Coronary artery (tissue), 2 donors: ENCODE measurements at places on chromosomes 3 and 15.

DNA sequence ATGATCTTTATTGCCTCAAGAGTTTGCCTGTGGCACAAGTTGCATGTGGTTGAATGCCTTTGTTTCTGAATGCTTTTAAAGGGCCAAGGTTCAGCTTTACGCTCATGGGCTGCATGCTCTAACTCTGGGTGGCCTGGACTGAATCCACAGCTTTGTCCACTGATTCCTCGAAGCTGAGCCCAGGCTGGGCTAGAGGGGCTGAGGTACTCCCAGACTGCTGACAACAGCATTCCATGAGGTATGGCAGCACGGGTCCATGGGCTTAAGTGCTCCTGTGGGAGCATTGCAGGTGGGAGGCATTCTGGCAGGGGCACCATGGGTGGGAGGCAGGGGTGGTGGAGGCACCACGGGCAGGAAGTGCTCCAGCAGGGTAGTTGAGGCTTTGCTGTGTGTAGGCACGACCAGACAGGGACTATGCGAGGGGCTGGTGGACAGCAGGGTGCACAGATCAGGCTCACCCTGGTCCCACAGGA, 61.6 kb downstream of the GLCE start:
- no peak for DNase-seq

- no peak for DNase-seq
These were observed 45.9 kb downstream of the NIPA2 start for GRCh38 chr15:22884344-22884743.

- DNase-seq = no peak
These were observed 28.7 kb downstream of the SPPL2A start for GRCh38 chr15:50736823-50737222.

GRCh38 chr3:109188741-109189140, 52.2 kb downstream of the C3orf85 start:
- DNase-seq = no peak

GRCh38 chr3:177835008-177835407, 637.7 kb upstream of the TBL1XR1 start:
- no peak for DNase-seq

- no peak for DNase-seq
These were observed 270.4 kb downstream of the ZBBX start for GRCh38 chr3:167109746-167110145.

- no peak for DNase-seq
These were observed 134.1 kb upstream of the COL8A1 start for GRCh38 chr3:99504258-99504657.

DNA sequence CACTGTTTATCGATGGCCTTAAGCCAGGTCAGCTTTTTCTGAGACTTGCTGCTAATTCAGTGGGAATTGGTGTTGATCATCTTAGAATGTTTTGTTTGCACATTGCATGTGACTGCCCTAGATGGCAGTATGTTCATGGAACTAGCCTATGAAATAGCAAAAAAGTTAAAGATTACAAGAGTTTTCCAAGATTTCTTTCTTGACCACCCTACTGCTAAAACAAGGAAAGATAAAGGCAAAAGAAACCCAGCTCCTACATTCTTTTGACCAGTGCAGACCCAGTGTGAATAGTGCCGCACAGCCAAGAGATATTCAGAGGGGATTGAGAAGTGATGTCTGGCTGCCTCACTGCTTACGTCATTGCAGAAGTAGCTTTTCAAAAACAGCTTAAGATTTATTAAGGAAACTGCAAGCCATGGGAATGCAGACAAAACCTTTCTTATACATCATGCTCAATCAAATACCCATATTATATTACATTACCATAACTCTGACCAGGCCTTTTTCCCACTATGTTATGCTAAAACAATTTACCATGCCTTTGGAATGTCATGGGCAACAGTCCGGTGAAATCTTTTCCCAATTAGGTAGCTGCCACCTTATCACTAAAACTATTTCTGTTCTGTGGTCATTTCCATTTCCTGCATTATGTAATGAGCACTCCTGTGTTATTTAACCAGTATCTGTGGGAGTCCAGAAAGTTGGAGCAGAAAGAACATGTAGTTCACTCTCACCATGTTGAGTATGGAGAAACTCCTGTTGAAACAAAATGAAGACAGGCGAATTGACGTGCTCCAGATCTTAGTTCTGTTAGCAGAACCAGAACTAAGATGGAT, 6.0 kb downstream of the PHLDB2 start:
- no peak for DNase-seq

DNA sequence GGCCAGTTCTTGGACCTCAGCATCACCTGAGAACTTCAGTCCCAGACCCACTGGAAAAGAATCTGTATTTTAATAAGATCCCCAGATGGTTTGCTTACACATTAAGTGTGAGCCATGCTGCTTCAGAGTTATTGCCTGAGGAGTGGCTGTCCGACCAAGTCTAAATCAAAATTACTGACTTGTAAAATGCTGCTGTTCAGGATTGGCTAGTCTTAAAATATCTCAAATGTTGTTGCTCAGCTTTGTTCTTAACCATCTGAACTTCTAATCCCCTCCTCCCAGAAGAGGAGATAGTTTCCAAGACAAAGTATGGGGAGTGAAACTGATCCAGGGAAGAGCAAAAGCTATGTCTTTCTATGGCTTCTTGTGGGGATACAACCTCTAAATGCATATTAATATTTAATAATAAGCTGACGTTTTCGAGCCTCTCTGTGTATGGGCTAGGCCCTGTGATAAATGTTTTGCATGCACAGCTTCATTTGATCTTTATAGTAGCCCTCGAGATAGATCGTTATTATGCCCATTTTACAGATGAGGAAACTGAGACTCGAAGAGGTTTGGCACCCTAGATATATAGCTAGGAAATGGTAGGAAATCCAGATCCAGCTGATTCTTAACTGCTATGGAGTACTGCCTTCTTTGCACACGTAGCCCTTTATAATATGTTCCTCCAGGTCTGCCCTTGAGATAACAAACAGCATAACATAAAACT, 52.2 kb downstream of the DNASE1L3 start:
- no peak for DNase-seq

GRCh38 chr3:128468791-128469527, 2.3 kb upstream of the DNAJB8 start:
- no peak for DNase-seq

DNA sequence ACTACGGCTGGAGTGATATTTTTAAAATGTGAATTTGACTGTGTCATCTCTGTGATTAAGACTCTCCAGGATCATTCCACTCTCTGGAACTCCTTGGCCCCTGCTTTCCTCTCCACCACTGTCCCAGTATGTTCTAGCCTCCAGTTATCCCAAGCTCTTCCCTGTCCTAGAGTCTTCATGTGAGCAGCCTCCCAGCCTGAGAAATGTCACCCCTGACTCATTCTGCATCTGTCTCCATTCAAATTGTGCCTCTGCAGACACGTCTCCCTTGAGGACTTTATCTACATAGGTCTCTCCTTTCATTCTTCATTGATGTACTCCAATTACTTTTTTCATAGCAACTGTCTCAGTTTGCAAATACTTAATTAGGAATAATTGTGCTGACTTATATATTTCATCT, 317.7 kb upstream of the ADAMTS9 start:
- no peak for DNase-seq

- DNase-seq = no peak
These were observed 8.4 kb upstream of the KLF15 start for GRCh38 chr3:126365351-126366277.

DNA sequence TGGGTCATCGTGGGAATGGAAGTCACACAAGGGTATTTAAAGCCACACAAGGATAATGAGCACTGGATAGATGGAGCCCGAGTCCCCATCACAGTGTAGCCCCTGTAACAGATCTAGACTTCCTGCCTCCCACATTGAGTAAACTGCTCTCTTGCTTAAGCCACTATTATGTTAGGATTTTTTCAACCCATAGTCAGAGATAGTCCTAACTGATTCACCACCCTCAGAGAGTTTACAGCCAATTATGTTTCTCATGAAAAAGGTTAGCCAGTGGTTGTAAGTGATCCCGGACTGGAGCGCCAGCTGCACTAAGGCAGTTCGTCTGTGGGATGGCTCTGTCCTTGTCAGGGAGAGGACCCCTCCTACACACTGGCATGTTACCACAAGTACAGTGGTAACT, 77.0 kb downstream of the KLF13 start:
- no peak for DNase-seq

GRCh38 chr3:172448661-172449465, 607 bp upstream of the GHSR start:
- DNase-seq = no peak

- DNase-seq = no peak
These were observed 51.7 kb upstream of the SMAD3 start for GRCh38 chr15:67013696-67014095.

- DNase-seq = peak; percentile 73
These were observed 71.0 kb downstream of the ATP10A start for GRCh38 chr15:25792128-25792527.

DNA sequence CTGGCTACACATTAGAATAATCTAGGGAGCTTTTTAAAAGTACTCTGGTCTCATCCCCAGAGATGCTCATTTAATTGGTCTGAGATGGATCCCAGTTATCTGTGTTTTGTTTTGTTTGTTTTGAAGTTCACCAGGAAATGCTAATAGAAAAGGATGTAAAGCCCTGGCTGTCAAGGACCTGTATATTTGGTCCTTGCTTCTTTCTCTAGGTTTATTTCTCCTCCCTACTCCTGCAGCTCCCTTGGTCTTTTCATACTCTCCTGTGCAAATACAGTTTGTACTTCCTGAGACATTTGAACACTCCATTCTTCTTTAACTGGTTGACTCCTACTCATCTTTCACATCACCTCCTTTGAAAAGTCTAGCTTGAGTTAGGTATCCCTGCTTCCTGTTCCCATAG, 3.3 kb downstream of the PIK3CA start:
- no peak for DNase-seq

- DNase-seq = peak; percentile 64
These were observed 3.3 kb upstream of the ISLR start for GRCh38 chr15:74170071-74170844.

DNA sequence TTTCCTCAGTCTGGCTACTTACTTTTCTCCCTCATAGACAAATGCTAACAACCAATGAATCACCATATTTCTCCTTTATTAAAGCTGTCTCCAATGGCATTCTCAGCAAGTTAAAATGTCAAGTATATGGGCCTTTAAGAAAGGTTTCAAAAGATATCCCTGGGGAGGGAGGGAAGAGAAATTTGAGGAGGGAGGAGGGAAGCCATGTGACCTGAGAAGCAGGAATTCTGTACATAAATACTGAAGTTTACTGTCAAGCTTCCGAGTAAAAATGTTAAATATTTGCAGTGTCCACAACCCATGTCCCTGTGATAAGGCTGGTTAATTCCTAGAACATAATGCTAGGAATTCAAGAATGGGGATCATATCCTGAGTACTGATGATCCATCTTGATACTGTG, 175.9 kb downstream of the CNTN4 start:
- no peak for DNase-seq

DNA sequence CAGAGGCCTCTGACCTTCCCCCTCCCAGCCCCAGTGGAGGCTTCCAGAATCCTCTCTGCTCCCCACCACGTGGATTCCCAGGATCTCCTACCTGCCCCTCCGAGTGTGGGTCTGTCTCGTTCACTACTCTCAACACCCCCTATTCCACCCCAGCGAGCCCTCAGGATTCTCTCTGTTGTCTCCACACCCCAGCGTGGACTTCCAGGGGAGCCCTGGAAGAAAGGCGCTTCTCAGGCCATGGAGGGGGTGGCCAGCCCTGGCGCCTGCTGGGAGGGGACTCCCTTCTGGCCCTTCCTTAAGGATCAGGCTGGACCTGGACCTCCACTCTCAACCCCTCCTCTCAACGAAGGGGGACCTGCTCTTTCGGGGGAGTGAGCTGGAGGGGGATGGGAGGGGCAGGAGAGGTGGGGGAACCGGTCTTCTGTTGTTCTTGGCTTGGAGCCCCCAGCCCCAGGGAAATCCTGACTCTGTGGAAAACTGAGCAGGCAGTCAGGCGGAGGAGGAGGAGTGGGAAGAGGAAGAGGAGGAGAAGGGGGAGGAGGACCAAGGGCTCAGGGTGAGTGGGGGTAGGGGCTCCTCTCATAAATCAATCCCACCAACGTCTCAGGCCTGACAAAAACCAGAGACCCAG, 32.9 kb downstream of the EPHB3 start:
- DNase-seq = no peak

- DNase-seq = no peak
These were observed 74.4 kb downstream of the THRB start for GRCh38 chr3:24420224-24420623.

DNA sequence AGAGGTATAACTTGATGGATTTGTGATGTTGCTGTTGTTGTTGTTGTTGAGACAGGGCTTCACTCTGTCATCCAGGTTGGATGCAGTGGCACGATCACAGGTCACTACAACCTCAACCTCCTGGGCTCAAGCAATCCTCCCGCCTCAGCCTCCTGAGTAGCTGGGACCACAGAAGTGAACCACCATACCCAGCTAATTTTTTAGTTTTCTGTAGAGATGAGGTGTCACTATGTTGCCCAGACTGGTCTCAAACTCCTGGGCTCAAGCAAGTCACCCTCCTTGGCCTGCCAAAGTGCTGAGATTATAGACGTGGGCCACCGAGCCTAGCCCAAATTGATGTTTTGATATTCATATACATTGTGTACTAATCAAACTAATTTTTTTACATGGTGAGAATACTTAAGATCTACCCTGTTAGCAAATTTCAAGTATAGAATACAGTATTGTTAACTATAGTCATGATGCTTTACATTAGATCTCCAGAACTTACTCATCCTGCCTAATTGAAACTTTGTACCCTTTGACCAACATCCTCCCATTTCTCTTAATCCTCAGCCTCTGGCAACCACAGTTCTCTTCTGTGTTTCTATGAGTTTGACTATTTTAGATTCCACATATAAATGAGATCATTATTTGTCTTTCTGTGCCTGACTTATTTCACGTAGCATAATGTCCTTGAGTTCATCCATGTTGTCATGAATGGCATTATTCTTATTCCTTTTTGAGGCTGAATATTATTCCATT, 23.2 kb downstream of the LMCD1 start:
- no peak for DNase-seq

- DNase-seq = no peak
These were observed 43.2 kb downstream of the FGF12 start for GRCh38 chr3:192684151-192684550.

DNA sequence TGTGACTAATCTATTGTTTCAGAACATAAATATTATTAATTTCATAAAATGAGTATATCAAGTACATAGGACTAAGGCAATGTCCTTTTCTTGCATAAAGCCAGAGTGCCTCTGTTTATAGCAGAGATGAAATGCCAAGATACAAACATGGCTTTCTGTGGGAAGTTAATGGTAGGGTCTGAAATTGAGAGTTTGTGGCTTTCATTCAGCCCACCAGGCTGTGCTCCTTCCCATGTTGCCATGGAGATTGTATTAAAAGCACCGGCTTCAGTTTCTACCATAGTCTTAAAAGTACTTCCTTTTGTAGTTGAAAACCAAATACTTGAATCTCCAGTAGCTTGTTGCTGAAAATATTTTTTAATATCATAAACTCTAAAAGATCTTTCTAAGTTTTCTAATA, 114.0 kb downstream of the LRRC28 start:
- DNase-seq = no peak
